ENCODE measurements at places on chromosomes 7 and 10. TPM values are rescaled to one million over a fixed set of nuclear protein-coding genes. Genes with fewer than 3 reads are reported as not detected.

Gene ZP3
- total RNA-seq: 1.4 TPM

Gene TRIM50
- total RNA-seq: not detected

Gene SLC29A4
- total RNA-seq: 8.2 TPM

Gene ADAMTS14
- 30.2 TPM for total RNA-seq

- H3K27ac ChIP-seq: no peak overlapping the region
- no peak overlapping the region for H3K4me3 ChIP-seq
- H3K27me3 ChIP-seq: no peaks in the 10 kb centered on the region
- DNase-seq: no peak
- H3K4me1 ChIP-seq: peaks cover 38% of the 10 kb centered on the region
Observed at GRCh38 chr7:24833549-24833948, 76.3 kb upstream of the GSDME start.

DNA sequence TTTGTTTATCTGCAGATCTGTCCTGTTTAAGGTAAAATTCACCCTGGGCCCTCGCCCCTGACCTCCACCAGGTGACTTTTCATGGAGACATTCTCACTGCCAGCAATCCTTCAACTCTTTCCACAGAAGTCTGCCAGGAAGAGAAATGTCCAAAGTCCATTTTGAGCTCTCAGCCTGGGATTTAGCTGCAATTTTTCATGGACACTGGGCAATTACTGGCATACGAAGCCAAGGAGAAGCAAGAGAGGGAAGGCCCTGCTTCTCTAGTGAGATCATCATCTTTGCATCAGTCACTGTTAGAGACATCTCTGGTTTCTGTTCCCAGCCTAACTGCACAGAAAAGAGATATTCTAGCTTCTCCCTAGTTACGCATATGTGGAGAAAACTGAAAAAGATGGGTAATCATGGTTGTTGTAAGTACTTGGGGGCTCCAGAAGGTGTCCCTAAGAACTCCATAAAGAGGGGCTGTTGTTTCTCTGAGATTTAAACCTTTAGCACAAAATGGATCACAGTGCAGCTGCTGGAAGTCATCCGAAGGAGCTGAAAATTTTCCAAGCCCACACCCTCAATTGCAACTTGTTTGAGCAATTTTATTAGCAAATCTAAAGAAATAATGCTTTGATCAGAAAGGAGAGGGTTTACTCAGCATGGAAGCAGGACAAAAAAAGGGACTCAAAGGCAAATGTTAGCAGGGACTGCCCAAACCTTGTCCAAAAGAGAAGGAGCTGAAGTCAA is 168.9 kb downstream of the SNX10 start:
- H3K36me3 ChIP-seq: no peaks in the 10 kb centered on the region
- no peak for DNase-seq
- no peaks in the 10 kb centered on the region for H3K27me3 ChIP-seq
- no peak overlapping the region for H3K27ac ChIP-seq
